ENCODE measurements at places on chromosomes 2 and 18.

- no peak for DNase-seq
These were observed 57.2 kb upstream of the SPOPL start for GRCh38 chr2:138444411-138444810.

DNA sequence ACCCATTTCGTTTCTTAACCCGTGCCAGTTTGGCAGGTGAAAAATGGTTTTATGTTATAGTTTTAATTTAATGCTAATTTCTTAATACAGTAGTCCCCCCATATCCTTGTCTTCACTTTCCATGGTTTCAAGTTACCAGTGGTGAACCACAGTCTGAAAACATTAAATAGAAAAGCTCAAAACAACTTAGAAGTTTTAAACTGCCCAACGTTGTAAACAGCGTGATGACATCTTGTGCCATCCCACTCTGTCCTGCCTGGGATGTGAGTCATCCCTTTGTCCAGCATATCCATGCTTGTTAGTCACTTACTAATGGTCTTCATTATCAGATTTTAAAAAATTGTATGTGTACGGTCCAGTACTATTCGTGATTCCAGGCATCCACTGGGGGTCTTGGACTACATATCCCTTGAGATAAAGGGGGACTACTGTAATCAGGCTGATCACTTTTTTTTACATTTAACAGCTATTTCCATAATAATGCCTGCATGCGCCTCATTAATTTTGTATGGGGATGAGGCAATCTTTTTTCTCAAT lies 31.9 kb downstream of the SLC66A3 start:
- DNase-seq = no peak

DNA sequence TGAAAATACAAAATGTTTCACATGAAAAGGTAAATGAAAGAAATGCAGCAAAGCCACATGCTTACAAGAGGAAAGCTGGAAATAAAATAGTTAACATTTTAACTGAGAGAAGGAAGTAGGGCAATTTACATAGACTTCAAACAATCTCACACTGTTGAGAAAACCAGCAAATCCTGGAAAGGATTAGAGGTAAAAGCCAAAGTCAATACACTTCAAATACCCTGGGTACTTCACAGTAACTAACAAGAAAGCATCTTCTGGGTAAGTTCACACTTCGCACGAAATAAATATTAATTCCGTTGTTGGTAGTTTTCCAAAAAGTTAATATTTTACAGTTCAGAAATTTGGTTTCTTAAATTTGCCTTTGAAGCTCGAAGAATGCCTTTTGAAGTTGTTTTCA lies 3.5 kb upstream of the ERICH2 start:
- no peak for DNase-seq

DNA sequence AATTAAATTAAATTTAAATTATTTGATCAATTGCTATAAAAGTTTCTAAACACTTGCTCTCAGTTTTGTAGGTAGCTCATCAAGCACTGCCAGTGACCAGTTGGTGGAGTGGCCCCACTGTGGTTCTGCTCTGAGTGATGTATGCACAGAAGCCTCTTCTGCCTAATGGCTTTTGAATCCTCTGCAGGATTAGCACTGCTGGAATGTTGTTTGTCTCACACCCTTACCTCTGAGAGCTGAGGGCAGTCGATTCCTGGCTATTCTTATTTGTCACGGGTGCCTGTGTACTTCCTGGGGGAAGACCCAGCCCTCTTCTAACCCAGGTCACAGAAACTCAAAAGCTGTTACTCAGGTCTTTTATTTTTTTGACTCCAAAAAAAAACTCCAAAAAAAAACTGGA lies 9.5 kb downstream of the CAPN14 start:
- DNase-seq = no peak

DNA sequence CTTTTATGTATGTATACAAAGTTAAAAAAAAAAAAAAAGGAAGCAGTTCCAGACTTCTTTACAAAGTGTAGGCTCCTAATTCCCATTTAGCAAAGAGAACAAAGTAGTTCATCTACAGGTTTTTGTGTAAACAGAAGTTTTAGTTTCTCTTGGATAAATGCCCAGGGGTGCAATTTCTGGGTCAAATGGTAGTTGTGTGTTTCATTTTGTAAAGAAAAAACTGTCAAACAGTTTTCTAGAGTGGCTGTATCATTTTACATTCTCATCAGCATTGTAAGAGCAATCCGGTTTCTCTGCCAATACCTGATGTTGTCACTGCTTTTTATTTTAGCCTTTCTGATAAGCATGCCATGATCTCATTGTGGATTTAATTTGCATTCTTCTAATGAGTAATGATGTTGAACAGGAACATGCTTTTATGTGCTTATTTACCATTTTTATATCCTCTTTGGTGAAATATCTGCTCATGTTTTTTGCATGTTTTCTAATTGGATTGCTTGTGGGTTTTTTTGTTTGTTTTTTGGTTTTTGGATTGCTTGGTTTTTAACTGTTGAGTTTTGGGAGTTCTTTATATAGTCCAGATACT lies 16.6 kb upstream of the PSME4 start:
- DNase-seq = peak; percentile 66

GRCh38 chr2:224851811-224852210 lies 135.6 kb upstream of the CCDC195 start:
- no peak for DNase-seq

DNA sequence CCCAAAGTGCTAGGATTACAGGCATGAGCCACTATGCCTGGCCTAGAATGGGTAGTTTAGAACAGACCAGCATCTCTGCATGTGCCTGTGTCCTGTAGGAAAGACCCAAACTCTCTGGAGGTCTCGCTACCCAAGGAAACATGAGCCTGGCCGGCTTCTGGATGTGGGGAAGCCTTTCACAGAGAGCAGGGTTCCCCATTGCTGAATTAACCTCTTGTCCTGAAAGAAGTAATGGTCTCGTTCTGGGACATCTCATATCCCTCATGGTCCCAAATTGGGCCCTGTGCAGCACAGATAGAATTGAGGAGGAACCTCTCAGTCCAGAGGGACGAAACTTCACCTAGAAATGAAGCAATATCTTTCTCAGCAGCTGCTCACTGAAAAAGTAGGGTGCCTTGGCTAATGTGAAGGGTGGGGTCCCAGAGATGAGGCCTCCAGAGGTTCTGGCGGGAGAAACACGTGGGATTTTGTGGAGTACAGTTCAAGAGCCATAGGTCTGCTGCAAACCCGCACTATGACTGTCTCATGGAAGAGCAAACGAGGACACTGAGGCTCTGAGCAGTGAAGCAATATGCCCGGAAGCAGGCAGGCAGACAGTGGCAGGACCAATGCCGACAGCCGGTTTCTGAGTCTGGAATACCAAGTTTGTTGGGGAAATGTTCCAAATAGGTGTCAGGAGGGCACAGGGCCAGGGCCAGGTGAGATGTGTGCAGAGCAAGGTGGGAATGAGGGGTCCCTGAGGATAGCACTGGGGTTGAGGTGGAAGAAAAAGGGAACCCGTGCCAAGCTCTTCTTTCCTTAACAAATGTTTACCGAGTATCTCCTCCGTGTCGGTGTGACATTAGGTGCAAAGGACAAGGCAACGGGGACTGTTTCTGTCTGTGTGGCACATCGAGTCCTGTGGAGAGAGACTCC lies 121.0 kb upstream of the TWIST2 start:
- DNase-seq = no peak

- no peak for DNase-seq
These were observed 224.5 kb downstream of the CYP26B1 start for GRCh38 chr2:71923143-71923525.

DNA sequence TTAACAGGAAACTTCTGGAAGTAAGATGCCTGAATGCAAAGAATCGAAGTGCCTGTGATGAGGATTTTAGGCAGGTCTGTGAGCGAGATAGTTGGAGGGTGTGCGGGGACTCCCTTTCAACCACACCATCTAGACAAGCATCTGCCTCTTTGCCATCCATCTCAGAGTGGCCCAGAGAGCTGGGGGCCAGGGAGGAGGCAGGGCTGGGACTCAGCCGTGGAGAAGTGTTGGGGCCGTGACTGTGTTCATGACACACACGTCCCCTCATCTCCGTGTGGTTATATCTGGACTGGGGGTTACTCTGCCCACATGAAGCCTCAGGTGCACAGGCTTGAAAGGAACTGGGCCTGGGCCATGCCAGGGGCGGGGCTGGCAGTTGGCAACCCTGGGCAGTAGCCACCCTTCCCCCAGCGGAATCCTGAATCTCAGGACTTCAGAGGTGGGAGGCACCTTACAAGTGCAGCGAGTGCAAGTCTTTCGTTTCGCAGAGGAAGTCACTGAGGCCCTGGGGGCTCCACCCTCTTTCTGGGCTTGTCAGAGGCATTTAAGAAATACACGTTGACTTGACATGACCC lies 112.5 kb downstream of the SLC4A3 start:
- no peak for DNase-seq

DNA sequence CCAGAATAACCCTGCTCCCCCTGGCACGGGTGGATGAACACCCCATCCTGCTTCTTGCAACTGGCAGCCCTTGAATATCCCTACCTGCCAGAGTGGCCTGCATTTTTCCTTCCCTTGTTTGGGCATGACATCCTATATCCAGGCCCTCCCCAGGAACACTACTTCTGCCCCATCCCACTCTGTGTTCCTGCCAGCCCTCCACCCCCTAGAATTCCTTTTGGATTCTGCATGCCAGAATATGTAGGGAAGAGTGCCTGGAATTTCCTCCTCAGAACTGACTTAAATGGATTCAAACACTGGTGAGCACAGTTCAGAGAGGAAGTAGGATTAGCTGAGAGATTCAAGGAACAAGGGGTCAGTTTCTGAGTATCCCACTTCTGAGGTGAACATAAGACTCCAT lies 123.5 kb upstream of the PELI1 start:
- DNase-seq = no peak

GRCh38 chr18:46402945-46403344 lies 254.1 kb downstream of the LOXHD1 start:
- DNase-seq = no peak

DNA sequence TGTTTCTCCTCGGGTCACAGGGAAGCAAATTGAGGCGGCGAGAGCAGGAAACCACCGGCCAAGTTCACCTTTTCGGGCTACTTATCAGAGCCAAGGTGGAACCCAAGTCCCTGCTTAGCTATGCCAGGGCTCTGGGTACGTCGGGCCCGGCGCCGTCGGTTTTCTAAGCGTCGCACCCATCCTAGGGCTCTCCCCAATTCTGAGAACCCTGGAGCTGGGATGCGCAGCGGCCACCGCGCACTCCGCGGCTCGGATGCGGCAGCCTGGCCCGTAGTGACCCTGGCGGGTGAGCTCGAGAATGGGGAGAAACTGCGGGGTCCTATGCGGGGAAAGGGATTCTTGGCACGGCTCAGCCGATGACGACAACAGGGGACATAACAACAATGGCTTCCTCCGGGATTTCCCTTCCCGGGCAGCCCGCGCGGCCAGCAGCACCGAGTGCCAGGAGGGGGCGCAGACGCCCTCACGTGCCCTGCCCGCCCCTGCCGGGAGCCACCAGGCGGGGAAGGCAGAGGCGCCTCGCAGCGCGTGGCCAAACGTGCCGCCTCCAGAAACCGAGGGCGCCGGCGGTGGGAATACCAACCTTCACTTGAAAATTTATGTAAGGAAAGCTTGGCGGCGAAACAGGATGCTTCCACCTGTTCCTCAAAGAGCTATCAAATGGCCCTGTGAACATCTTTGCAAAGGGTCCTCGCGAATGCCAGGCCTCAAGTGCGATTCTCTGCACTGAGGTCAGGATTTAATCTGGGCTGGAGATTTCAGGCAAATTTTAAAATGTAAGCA lies 2.1 kb upstream of the SLC30A3 start:
- DNase-seq = peak; percentile 85

DNA sequence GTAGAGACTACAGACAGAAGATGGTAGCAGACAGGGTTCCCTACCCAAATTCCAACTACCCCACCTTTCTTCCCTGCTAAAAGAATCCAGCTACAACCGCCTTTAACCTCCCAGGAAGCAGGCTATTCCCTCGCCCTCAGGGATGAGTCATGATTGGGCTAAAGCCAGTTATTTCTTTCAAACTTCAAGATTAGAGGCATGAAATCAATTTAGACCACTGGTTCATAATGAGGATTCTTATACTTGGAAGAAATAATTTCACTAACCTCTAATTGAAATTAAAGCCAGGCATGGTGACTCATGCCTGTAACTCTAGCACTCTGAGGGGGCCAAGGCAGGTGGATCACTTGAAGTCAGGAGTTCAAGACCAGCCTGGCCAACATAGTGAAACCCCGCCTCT lies 20.0 kb downstream of the TRIP12 start:
- no peak for DNase-seq

DNA sequence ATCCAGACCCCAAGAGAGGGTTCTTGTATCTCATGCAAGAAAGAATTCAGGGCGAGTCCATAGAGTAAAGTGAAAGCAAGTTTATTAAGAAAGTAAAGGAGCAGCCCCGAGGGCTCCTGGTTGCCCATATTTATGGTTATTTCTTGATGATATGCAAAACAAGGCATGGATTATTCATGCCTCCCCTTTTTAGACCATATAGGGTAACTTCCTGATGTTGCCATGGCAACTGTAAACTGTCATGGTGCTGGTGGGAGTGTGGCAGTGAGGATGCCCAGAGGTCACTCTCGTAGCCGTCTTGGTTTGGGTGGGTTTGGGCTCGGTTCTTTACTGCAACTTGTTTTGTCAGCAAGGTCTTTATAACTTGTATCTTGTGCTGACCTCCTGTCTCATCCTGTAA lies 750.2 kb upstream of the FANCL start:
- no peak for DNase-seq

- no peak for DNase-seq
These were observed 37.8 kb upstream of the RTTN start for GRCh38 chr18:70243131-70243929.

Data from SHP77 (cell line).